ENCODE measurements at places on chromosomes 7 and 10.

- DNase-seq = no peak
Measured at GRCh38 chr7:156693627-156694026, 53.1 kb downstream of the RNF32 start.

GRCh38 chr10:21827308-21827707 is 176.2 kb downstream of the DNAJC1 start:
- no peak for DNase-seq

DNA sequence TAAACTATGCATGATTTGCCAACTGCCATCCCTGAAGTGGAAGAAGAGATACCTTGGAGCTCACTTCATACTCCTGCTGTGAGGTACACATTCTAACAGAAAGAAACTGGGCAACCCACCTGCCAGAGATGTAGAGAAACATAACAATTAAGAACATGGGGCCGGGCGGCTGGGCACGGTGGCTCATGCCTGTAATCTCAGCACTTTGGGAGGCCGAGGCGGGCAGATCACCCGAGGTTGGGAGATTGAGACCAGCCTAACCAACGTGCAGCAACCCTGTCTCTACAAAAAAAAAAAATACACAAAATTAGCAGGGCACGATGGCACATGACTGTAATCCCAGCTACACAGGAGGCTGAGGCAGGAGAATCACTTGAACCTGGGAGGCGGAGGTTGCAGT is 402.6 kb upstream of the ANKRD30A start:
- DNase-seq = no peak

GRCh38 chr10:80168162-80168511 is 35.6 kb downstream of the PLAC9 start:
- DNase-seq = no peak

GRCh38 chr7:18566829-18567228 is 71.3 kb downstream of the HDAC9 start:
- DNase-seq = no peak

DNA sequence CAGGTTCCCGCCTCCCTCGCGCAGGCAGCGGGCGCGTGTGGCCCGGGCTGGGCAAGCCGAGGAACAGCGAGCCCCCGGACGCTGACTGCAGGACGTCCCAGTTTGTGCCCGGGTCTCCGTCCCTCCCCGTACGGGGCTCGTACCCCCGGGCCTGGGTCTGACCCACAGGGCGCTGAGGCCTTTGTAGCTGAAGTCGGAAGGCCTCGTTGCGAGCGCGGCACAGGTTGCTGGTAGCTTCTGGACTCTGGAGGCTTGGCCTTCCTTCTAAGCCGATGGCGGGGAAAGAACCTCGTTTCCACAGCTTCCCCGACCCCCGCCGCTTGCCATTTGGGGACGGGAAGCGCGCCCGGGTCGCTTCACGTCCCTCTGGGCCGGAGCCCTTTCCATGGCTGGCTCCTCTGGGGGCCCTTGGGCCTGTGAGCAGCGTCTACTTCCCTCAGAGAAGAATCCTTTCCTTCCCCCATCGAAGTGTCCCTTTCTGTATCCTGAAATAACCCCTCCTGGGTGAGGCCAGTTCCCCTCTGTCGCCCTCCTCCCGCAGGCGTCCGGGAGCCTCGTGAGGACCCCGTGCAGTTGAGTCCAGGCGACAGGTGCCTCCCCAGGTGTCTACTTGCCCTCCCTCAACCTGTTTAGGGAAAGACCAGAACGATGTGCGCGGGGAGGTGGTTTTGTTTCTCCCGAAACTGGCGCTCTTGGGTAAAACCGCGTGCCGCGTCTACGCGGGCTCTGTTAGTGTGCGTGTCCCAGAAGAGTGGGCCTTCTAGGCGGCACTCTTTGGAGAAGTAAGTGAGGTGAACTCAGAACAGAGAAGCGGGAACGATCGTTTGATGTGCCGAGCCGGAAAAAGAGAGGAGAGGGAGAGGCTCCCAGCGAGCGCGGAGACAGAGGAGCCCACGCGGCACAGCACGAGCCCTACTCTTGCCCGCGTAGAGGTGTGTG is 9.3 kb downstream of the EVX1 start:
- no peak for DNase-seq

GRCh38 chr10:81575036-81575435 is 300.0 kb upstream of the NRG3 start:
- DNase-seq = no peak

DNA sequence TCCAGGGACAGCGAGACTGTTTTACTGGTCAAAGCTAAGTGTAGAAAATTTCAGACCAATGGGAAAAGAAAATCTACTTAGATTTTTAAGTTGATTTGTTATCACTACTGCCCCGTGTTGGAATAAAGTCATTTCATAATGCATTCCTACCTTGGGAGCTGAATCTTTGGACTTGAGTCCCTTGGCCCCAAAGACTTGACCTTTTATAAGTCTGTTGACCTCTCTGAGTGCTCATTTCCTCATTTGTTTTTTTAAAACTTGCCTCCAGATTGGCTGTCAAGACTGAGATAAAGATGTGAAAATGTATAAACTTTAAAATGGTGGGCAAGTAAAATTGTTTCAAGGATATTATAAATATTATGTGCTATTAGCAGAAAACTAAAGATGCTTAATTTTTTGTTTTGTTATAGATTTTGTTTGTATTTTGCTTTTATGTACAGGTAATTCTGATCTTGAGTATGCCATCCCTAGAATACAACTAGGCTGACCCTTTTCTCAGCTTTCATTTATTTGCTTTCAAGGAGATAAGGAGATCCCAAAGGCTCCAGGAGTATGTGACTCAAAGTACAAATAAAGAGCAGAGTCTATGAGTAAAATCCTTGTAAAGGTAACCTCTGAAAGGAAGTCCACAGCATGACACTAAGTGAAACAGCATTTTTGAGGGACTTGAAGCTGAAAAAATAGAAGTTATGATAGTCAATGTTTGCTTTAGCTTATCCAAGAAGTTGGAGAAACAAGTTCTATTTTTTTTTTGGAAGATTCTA is 54.6 kb downstream of the TMEM26 start:
- DNase-seq = no peak

- no peak for DNase-seq
Measured at GRCh38 chr10:70555371-70555770, 47.2 kb downstream of the PRF1 start.

DNA sequence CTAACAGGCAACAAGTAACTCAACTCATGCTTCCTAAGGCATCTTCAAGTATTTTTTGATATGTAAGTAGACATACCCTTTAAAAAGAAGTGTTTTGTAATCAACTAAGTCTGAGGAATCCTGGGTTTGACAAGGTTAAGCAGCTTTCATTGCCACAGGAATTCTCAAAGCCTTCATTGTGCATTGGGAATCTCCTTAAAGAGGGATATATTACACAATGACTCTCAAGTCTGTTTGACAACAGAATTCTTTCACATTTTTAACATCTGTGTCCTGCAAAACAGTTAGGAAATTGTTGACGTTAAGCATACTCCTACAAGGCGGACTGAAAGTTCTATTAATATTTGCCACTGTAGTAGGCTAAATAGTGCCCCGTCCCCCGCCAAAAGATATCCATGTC is 71.4 kb downstream of the SGMS1 start:
- DNase-seq = no peak

- no peak for DNase-seq
Measured at GRCh38 chr10:131204406-131205152, 106.9 kb downstream of the TCERG1L start.

DNA sequence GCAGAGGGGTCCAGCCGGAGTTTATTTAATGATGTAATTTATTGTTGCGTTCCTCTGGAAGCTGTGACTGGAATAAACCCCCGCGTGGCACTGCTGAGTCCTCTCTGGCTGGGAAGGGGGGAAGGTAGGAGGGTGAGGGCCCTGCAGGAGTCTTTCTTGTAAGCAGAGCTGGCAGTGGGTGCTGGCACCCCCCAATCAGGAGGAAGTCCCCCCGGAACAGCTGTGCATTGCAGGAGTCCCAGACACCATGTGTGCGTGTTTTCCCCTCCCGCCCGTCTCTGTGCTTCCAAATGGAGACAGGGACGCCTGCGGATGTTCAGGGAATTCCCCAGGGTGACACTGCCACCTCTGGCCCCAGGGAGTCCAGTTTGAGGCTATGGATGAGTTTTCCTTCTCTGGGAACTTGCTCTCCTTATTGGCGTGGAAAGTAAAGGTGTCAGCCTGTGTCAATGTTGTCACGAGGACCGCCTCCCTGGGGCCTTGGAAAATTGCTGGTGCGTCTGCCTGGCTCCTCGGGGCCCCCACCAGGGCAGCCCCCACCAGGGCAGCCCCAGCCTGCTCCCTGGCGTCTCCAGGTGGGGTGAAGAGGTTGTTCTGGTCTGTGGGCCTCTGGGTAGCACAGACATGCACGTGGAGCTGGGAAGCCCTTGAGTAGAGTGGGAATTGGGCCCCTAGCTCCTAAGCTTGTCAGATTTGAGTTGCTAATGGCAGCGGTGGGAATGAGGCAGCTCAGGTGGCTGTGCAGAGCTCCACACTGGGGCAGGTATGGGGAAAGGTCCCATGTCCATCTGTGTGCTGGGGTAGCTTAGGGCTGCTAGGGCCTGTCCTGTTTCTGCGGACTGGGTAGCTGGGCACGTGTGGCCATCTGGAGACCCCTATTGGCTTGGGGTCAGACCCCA is 2.7 kb downstream of the FZD9 start:
- DNase-seq = peak; percentile 52

- no peak for DNase-seq
Measured at GRCh38 chr7:136698977-136699376, 169.5 kb upstream of the CHRM2 start.

GRCh38 chr7:81584667-81585066 is 185.2 kb downstream of the HGF start:
- DNase-seq = no peak

GRCh38 chr10:117198088-117198487 is 799 bp downstream of the KCNK18 start:
- DNase-seq = peak; percentile 42

GRCh38 chr7:105130048-105130447 is 116.0 kb downstream of the KMT2E start:
- no peak for DNase-seq

Measured in A673 (cell line).